ENCODE measurements at places on chromosomes 12 and 14.

- no peak for DNase-seq
Observed at GRCh38 chr12:87596134-87596533, 433.1 kb downstream of the C12orf50 start.

GRCh38 chr12:113186033-113186365, 478 bp downstream of the RITA1 start:
- DNase-seq, result no peak

- no peak for DNase-seq
Observed at GRCh38 chr12:75683220-75683619, 171.8 kb upstream of the KRR1 start.

- DNase-seq, result peak; percentile 22
Observed at GRCh38 chr12:53378724-53379388, 1.1 kb upstream of the SP1 start.

DNA sequence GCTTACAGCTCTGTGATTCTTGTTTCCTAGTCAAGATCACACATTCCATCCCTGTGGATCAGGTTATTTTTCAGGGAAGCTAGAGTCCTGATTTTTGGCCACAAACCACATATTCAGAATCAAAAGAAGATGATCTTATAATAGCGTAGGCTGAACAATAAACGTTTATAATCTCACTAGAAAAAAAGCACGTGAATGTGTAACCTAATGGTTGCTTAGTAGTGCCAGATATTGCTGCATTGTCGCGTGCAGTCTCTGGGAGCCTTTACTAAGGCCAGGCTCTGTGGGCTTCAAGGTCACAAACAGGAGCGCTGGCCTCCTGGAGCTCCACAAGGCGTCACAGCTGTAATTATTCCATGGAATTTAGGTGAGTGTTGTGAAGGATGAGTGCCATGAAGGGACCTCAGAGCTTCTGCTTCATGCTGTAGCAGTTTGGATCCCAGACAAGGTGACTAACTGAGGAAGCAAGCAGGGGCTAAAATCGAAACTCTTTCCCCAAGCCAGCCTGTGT, 17.4 kb downstream of the CDKN1B start:
- no peak for DNase-seq

DNA sequence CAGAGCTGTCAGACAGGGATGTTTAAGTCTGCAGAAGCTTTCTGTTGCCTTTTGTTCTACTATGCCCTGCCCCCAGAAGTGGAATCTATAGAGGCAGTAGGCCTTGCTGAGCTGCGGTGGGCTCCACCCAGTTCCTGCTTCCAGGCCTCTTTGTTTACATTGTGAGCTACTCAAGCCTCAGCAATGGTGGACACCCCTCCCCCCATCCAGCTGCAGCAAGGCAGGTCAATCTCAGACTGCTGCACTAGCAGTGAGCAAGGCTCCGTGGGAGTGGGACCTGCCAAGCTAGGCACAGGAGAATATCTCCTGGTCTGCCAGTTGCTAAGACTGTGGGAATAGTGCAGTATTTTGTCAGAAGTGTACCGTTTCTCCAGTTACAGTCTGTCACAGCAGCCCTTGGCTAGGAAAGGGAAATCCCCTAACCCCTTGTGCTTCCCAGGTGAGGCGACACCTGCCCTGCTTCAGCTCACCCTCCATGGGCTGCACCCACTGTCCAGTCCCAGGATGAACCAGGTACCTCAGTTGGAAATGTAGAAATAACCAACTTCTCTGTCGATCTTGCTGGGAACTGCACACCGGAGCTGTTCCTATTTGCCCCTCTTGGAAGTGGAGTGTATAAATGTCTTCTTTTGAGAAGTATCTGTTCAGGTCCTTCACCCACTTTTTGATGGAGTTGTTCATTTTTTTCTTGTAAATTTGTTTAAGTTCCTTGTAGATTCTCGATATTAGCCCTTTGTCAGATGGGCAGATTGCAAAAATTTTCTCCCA, 213.5 kb upstream of the SLC38A2 start:
- DNase-seq, result no peak

- no peak for DNase-seq
Observed at GRCh38 chr14:104856157-104856868, 8.8 kb upstream of the CEP170B start.

GRCh38 chr12:96155781-96156180, 38.4 kb upstream of the ELK3 start:
- no peak for DNase-seq
